Esophagus squamous epithelium (tissue), 5 donors: ENCODE measurements at places on chromosomes 2 and 18.

DNA sequence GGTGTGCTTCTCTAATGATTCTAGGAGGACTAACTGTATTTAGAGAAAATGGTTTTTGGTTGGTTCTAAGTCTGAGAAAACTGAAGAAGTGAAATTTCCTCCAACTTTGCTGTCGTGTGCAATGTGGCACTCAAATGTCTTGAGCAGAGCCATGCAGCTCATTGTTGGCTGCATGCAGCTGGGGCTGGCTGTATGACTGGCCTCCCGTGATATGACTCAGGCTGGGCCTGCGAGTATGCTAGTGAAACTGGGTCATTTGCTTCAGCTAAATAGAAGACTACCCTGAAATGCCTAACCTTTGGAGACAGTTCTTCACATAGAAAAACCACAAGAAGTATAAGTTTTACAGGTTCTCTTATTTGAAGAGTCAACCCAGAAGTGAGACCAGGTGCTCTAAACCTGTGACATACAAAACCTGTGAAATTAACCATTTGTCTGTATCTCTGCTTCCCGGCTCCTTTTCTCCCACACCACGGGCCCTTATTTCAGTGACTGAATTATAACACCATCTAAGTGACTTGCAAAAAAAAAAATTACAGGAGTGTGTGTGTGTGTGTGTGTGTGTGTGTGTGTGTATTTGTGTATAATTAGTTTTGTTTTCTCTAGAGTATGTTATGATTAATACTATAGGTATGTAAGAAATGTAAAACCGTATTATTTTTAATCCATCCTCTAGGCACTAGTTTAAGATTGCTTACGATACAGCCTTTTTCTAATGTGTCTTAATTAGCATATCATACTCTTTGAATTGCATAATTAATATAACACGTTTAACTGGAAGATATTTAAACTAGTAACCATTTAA is 15.9 kb downstream of the POLI start:
- no peak for DNase-seq

DNA sequence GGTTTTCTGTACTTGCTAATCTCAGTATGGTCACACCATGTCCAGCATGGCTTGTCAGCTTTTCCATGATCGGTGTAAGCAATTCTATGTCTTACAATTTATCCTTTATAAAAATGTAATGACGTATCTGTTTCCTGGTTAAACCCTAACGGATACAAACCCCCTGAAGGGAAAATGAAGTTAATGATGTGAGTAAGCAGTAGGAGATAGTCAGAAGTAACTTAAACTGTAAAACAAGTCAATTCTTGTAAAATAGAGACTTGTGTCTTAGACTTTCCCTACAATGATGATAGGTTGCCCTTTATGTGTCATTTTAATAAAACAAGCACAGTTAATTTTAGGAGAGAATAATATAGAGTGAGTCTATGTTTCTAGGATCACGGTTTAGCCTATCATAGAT is 1365.9 kb upstream of the SLC39A10 start:
- no peak for DNase-seq

DNA sequence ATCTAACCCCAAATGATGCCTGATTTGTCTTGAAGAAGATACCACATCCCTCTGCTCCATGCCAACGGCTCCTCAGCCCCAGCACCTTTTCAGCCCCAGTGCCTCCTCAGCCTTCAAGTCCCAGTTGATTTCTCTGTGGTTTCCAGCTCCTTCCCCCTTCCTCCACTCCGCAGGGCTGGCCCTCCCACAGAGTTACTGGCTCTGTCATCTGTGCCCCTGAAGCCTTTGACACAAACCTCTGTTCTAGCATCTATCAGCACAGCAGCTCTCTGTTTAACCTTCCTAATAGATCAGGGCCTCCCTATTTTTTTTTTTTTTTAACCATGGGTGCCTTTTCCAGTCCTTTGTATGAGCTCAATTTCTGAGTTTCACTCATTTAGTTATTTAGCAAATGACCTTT is 201.3 kb upstream of the CXCR4 start:
- no peak for DNase-seq

DNA sequence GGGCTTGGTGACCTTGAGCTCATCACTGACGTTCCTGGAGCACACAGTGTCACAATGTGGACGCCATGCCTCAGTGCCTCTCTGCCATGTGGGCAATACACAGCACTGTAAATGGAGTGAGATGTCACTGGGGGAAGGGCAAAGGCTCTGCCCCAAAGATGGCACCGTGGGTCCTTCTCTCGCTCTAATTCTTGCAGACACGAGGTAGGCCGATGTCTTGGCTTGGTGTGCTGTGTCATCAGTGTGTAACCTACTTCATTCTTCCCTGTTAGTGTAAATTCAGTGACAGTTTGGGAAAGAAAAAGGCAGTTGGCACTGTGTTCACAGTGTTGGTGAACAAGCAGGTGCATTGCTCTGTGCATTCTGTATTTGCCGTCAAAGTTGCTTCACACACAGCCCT is 309.3 kb upstream of the MYT1L start:
- no peak for DNase-seq

GRCh38 chr2:85057226-85057962 is 75.8 kb upstream of the TCF7L1 start:
- no peak for DNase-seq

- no peak for DNase-seq
These were observed 463.9 kb downstream of the STK39 start for GRCh38 chr2:167783261-167784083.

DNA sequence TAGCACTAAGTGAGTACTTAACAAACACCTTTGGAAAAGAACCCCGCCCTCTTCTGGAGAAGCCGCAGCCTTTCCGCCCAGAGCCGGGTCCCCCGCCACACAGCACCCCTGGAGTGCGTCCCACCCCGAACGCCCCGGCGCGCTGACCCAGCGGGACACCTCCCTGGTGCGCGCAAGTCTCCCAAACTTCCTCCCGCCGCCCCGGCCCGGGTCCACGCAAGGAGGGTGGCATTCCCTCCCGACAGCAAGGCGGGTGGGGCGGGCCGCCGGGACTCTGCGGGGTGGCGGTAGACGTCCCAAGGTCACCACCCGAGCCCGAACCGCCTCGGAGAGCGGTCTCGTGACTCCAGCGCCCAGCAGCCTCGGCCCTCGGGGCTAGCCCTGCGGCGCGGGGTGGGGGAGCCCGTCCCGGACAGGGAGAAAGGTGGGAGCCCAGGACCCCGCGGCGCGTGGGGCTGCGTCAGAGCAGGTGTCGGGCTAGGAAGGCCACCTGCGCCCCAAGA is 598 bp downstream of the CCDC93 start:
- no peak for DNase-seq

GRCh38 chr2:216621292-216621691 is 11.9 kb upstream of the IGFBP2 start:
- no peak for DNase-seq

- DNase-seq: no peak
These were observed 171.7 kb upstream of the SOX11 start for GRCh38 chr2:5520463-5520972.

GRCh38 chr18:57974585-57975265 is 69.3 kb upstream of the NEDD4L start:
- no peak for DNase-seq

DNA sequence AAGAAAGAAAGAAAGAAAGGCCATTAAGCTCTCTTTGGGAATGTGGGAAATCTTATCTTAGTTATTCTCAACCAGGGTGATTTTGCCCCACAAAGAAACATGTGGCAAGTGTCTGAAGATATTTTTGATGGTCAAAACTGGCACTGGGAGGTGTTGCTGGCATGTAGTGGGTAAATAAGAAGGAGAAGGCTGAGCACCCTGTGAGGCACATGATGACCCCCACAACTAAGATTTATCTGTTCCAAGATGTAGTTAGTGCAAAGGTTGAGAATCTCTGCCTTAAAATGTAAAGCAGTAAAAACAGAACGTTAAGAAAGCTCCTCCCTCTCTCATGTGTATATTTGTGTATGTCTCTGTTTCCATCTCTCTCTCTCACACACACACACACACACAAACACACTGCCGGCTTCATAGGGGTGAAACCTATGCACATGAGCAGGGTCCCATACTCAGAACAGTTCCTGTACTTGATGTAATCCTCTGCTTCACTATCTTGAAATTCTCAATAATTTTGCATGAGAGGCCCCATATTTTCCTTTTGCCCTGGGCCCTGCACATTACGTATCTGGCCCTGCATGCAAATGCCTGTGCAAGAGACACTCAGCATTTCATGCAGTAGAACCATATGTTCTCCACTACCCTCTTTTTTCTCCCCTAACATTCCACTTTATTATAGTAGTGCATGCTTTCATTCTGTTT is 94.3 kb downstream of the MREG start:
- no peak for DNase-seq

DNA sequence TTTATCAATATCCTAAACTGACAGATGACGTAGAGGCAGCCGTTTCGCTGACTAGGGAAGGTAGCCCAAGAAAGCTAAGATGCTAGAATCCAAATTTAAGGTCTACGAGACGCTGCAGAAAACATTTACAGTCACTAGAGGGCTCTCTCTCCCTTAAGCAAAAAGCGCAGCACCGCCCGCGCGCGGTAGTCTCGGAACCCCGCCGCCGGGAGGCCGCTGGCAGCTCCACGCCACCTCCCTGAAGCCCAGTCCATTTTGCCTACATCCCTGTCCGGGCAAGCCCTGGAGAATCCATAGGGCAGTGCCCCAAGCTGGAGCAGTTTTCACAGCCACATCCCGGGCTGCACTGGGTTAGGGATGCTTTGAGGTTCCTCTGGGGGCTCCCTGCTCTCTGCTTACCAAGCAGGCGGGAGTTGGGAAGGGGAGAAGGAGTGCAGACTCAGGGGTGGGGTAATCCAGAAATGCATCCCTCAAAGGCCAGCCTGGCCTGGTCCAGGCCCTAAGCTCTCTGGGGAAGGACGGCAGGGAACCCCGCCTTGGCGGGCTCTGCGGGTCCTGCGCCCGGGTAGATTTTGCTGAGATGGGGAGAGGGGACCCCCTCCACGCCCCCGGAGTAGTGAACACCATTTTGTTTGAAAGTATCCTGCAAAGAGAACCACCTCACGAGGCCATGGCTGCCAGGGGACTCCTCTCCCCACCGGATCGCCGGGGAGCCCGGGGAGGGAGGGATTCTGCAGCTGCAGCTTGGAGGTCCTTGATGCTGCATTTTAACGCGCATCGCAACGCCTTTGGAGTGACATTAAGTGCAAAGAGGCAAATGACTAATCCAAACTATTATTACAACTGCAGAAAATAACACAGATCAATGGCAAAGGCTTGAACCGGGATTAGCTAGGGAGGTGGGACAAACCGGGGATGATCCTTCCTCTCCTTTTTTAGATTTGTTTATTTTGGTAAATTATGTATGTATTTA is 1.3 kb upstream of the DPYSL5 start:
- no peak for DNase-seq

GRCh38 chr2:101473591-101473910 is 1.4 kb downstream of the RFX8 start:
- DNase-seq: no peak

DNA sequence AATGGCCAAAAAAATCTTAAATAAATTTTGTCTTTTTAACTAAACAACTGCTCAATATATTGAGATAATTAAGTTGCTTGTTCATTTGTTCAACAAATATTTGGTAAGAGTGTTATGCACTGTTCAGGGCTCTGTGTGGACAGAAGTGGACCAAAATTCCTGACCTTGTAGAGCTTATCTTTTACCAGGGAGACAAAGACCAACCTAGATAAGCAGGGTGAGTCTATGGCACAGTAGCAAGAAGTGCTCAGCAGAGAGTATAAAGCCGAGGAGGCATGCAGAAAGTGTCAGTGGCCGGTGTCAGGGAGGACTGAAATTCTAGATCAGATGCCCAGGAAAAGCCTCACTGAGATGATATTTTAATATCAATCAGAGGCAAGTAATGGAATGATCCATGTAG is 2.6 kb downstream of the RAB27B start:
- no peak for DNase-seq

- no peak for DNase-seq
These were observed 105.4 kb upstream of the DSEL start for GRCh38 chr18:67621906-67622305.

- no peak for DNase-seq
These were observed 67.3 kb downstream of the UXS1 start for GRCh38 chr2:106126705-106127281.

GRCh38 chr18:58730618-58731017 is 59.4 kb downstream of the MALT1 start:
- no peak for DNase-seq

GRCh38 chr18:36518839-36519238 is 221.3 kb downstream of the FHOD3 start:
- DNase-seq: no peak

DNA sequence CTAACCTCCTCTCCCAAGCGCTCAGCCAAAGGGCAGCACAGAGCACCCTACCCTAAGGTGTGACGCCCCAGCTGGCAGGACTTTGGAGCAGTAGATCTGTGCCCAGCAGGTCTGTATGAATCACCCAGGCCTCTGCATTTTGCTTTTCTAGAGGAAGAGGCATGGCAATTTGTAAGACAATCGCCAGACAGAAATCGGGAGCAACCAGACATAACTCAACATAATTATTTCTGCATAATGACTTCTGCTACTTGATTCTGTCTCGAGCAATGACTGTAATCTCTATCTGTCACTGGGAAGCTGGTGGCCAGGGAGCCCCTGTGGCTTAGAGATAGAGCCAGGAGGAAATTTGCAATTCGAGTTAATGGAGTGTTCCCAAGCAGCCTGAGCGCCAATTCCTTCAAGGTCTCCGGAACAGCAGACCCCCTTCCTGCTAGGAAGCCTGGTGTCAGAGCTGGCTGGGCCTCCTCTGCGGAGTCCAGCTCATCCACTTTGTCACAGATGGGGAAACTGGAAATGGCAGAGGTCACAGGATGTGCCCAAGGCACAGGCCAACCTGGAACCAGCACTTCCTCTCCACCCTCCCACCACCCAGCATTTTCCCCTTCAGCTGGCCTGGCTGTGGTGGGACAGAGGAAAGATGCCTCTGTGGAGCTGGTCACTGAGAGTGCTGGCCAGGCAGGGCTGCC is 55.0 kb downstream of the ODC1 start:
- no peak for DNase-seq

GRCh38 chr18:21803495-21803894 is 62.9 kb downstream of the MIB1 start:
- DNase-seq: no peak

GRCh38 chr18:55018602-55019001 is 59.3 kb upstream of the CCDC68 start:
- DNase-seq: no peak

DNA sequence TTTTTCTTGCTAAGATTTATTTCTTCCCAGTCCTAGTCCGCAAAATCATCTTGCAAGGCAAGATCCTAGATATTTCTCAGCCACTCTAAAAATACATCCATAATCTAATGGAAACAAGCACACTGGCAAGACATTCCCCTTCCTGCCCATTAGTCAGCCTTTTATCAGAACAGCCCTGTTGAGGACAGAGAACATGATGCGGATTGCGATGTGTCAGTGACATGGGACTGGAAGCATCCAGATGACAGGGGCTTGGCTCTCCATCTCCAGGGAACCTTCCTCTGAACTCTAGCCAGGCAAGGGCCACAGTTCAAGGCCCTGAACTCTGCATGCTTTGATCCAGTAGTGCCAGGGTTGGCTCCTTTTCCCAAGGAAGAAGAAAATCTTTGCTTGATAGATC is 70.0 kb downstream of the VSNL1 start:
- no peak for DNase-seq

GRCh38 chr2:12727641-12728040 is 10.9 kb downstream of the TRIB2 start:
- DNase-seq: no peak

GRCh38 chr2:42314892-42315468 is 46.0 kb downstream of the COX7A2L start:
- no peak for DNase-seq

GRCh38 chr2:203691149-203691548 is 15.3 kb upstream of the CD28 start:
- no peak for DNase-seq
